ENCODE measurements at places on chromosomes 1 and 21.

DNA sequence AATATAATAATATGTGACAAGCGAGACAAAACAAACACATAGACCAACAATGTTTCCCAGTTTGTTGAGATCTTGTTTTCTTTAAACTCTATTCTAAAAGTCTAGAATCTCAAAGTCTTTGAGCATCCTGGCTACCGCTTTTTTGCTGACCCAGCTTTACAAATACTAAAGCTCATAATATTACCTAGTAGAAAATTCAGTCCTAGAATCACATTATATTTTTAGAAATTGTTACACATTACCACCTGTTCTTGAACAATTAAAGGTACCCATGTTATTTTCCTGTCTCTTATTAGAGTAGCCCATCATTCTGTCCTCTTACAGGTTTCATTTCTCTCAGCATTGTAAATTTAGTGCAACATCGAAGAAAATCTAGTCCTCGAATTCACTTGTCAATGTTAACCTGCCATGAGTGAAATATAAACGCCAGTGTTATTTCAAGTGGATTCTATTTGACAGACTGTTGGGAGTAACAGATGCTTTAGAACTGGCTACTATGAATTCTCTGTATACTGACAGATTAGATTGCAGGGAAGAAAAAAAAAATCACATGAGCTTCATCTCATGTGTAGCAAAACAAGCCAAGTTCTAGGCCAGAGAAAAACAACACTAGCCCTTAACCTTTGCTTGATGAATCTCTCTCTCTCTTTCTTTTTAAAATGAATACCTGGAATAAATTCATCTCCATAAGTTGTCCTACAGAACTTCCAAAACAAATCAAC lies 851.2 kb upstream of the ADAMTS5 start:
- no peak for DNase-seq

DNA sequence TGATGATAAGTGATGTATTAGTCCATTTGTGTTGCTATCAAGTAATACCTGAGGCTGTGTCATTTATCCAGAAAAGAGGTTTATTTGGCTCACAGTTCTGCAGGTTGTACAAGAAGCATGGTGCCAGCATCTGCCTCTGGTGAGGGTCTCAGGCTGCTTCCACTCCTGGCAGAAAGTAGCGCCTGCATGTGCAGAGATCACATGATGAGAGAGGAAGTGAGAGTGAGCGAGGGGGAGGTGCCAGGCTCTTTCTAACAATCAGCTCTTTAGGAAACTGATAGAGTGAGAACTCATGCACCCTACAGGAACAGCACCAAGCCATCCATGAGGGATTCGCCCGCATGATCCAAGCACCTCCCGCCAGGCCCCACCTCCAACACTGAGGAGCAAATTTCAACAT lies 2.2 kb upstream of the FHAD1 start:
- no peak for DNase-seq

GRCh38 chr1:66752671-66753371 lies 562 bp downstream of the DYNLT5 start:
- DNase-seq, result no peak

DNA sequence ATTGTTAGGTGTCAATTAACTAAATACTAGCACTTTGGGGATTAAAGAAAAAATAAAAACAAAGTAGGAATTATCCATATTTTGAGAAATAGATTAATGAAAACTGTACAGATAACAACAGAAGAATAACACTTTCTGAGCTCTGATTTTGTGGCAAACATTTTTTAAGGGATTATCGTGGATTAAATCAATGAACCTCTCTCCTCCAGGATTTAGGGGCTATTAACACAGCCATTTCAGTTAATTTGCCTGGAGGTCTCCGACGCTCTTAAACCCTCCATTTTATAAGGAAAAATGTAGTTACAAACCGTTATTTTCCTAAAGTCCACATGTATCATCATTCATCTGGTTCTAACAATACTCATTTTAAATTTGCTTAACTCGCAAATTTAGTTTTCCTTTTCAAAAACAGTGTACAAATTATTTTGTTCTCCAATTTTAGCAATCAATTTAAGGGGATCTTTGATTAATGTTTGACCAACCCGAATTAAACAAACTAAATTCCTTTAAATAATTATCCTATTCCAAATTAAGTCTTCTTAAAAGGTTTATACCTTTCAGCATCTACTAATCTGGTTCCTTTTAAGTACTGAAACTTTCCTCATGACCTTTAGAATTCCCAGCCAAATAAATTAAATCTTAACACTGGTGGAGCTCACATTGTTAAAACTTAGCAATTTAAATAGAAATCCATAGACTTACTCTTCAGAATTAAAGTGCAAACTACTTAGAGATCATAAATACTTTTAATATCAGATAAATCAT lies 30.7 kb upstream of the RNF187 start:
- DNase-seq, result no peak

DNA sequence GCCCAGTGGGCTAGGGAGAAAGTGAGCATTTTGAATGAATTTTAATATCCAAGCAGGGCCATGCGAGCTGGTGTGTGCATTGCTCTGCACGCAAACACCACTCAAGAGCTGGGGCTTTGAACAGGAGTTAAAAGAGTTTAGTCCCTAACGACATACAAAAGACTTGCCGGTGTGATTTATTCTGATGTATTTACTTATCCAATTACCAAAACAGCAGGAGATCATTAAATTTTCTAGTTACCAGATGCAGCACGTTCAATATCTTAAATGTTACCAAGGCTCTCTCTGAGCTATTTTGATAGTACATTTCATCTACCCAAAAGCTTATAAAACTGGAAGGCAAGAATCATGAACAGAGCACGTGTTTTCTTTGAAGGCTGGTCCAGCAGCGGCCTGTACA lies 30.0 kb upstream of the DMRTA2 start:
- DNase-seq, result no peak

DNA sequence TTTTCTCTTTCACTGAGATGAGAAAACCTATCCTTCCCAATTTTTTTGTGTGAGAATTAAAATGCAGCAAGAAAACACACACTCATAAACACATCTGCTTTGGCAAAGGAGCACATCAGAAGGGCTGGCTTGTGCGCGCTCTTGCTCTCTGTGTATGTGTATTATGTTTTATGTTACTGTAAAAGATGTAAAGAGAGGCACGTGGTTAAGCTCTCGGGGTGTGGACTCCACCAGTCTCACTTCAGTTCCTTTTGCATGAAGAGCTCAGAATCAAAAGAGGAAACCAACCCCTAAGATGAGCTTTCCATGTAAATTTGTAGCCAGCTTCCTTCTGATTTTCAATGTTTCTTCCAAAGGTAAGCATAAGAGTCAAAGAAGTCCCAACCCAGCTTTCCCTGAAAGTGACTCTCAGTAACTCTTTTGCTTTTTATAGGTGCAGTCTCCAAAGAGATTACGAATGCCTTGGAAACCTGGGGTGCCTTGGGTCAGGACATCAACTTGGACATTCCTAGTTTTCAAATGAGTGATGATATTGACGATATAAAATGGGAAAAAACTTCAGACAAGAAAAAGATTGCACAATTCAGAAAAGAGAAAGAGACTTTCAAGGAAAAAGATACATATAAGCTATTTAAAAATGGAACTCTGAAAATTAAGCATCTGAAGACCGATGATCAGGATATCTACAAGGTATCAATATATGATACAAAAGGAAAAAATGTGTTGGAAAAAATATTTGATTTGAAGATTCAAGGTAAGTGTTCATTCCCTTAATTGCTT lies at the start of gene CD2:
CD2 (plus strand) TSS at position 233 of the 780 bp plus-strand sequence; CDS start at position 296, 63 bp downstream.
- DNase-seq, result no peak

GRCh38 chr1:245814651-245815050 lies 659.9 kb downstream of the KIF26B start:
- no peak for DNase-seq

All from AG09319 (cell line).